Type B pancreatic cell (in vitro differentiated cells): ENCODE measurements at places on chromosomes 6 and 20. TPM values are rescaled to one million over a fixed set of nuclear protein-coding genes. Genes with fewer than 3 reads are reported as not detected.

GRCh38 chr6:16056263-16056870, 72.5 kb upstream of the MYLIP start:
- no peak overlapping the region for H3K4me3 ChIP-seq
- no peaks in the 10 kb centered on the region for H3K36me3 ChIP-seq
- H3K27ac ChIP-seq: no peak overlapping the region
- no peaks in the 10 kb centered on the region for H3K27me3 ChIP-seq
- no peak for DNase-seq

DNA sequence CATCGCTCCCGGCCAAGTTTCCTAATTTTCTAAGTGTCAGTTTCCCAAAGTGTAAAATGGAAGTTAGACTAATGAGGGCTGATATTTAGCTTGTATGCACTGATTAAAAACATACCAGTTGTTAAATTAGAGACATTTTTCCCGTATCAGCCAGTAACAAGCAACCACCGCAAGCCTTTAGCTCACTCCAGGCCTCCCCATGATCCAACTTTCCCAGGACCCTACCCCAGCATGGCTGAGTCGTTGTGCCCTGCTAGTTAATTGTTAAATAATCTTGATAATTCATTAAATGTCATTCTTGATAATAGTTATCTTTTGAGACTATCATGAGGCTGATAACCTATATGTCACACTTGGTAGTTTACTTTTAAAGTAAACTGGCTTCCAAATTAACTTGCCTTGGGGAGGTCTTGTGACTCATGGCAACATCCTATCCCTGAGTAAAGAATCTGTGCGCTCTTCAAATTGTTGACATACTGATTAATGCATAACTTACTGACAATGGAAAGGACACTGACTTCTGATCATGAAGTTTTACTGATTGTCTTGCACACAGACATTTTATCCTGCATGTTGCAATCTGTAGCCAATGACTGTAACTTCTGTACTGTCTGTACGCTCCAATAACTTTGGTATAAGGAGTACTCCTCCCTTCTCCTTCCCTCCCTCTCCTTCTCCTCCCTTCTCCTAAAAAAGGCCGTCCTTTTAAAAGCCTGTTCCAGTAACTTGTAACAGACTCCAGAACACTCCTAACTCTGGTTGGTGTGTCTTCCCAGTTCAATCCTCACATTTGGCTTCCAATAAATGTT, 6.3 kb upstream of the GTF3C6 start:
- H3K27me3 ChIP-seq: no peaks in the 10 kb centered on the region
- peaks cover 16% of the 10 kb centered on the region for H3K4me1 ChIP-seq

GRCh38 chr20:61743606-61744005, 322.1 kb downstream of the TAF4 start:
- H3K4me3 ChIP-seq: no peak overlapping the region
- no peak for DNase-seq
- H3K36me3 ChIP-seq: no peaks in the 10 kb centered on the region

Gene ACTL10
- 1.7 and 2.6 TPM in 2 replicates for total RNA-seq

DNA sequence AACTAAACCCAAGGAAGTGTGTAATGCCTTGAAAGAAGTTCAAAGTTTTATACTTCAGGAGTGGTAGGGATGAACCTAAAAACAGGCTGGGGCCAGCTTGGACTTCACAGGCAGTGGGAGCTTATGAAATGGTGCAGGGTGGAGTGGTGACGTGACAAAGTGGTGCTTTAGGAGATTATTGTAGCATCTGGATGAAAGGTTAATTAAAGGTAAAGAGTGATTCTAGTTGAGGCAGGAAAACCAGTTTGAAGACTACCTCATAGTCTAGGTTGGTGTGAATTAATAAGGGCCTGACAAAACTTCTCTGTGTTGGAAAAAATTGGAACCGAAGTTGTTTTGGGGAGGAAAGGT, 30.5 kb upstream of the GMDS start:
- peaks cover 21% of the 10 kb centered on the region for H3K4me1 ChIP-seq
- H3K27me3 ChIP-seq: no peaks in the 10 kb centered on the region
- H3K4me3 ChIP-seq: no peak overlapping the region
- H3K27ac ChIP-seq: peak overlapping the region; percentile 25

- peaks cover 85% of the 10 kb centered on the region for H3K27me3 ChIP-seq
- H3K36me3 ChIP-seq: no peaks in the 10 kb centered on the region
- H3K27ac ChIP-seq: no peak overlapping the region
- peak overlapping the region; percentile 73 for H3K4me3 ChIP-seq
- no peaks in the 10 kb centered on the region for H3K4me1 ChIP-seq
Observed at GRCh38 chr6:29887330-29887818, 55.0 kb upstream of the HLA-A start.

- H3K4me1 ChIP-seq: peaks cover 46% of the 10 kb centered on the region
- no peaks in the 10 kb centered on the region for H3K27me3 ChIP-seq
- DNase-seq: no peak
- H3K36me3 ChIP-seq: peaks cover 4% of the 10 kb centered on the region
- no peak overlapping the region for H3K4me3 ChIP-seq
Observed at GRCh38 chr6:2632368-2632767, 118.4 kb downstream of the MYLK4 start.

GRCh38 chr6:33898771-33899170, 95.0 kb upstream of the MLN start:
- H3K36me3 ChIP-seq: no peaks in the 10 kb centered on the region
- DNase-seq: no peak
- peaks cover 19% of the 10 kb centered on the region for H3K27me3 ChIP-seq
- H3K4me1 ChIP-seq: peaks cover 28% of the 10 kb centered on the region

GRCh38 chr6:20805021-20805420, 270.8 kb downstream of the CDKAL1 start:
- H3K4me3 ChIP-seq: no peak overlapping the region
- H3K36me3 ChIP-seq: peaks cover 21% of the 10 kb centered on the region
- no peaks in the 10 kb centered on the region for H3K27me3 ChIP-seq
- no peak overlapping the region for H3K27ac ChIP-seq

DNA sequence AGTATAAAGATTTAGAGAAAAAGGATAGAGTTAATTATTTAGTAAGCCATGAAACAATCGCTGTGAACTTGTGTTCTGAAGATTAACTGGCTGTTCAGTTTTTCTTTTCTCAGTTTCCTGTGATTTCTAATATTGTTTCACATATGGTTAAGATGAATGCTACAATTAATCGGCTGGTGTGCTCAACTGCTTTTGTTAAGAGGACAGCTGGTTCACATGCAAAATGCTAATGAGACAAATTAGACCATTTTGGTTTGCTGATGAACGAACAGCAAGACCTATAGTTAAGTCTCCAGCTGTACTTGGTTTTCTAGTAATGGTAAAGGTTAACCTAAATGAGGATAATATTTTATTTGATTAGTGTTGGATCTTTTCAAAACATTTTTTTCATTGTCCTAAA, 10.8 kb upstream of the NHSL1 start:
- H3K4me3 ChIP-seq: no peak overlapping the region
- peaks cover 24% of the 10 kb centered on the region for H3K4me1 ChIP-seq
- no peaks in the 10 kb centered on the region for H3K27me3 ChIP-seq

Gene ENPP4
- 4.9 and 7.4 TPM in 2 replicates for total RNA-seq

GRCh38 chr20:1312904-1313235, 16.1 kb downstream of the SDCBP2 start:
- no peak overlapping the region for H3K27ac ChIP-seq
- no peaks in the 10 kb centered on the region for H3K36me3 ChIP-seq
- H3K27me3 ChIP-seq: peaks cover 11% of the 10 kb centered on the region
- H3K4me3 ChIP-seq: no peak overlapping the region
- no peak for DNase-seq

Gene CGA
- total RNA-seq: 0.43 and 30.3 TPM in 2 replicates

- H3K4me1 ChIP-seq: no peaks in the 10 kb centered on the region
- peaks cover 18% of the 10 kb centered on the region for H3K27me3 ChIP-seq
- H3K4me3 ChIP-seq: no peak overlapping the region
- H3K36me3 ChIP-seq: no peaks in the 10 kb centered on the region
- DNase-seq: no peak
Observed at GRCh38 chr6:951399-952181, 258.7 kb upstream of the EXOC2 start.

GRCh38 chr6:127538750-127539264, 19.7 kb upstream of the MTCL3 start:
- no peaks in the 10 kb centered on the region for H3K4me1 ChIP-seq
- peaks cover 16% of the 10 kb centered on the region for H3K27me3 ChIP-seq
- no peaks in the 10 kb centered on the region for H3K36me3 ChIP-seq
- no peak overlapping the region for H3K27ac ChIP-seq
- no peak overlapping the region for H3K4me3 ChIP-seq
- DNase-seq: no peak

Gene PRL
- 0.48 TPM in 1 of 2 replicates, not detected in the other for total RNA-seq

Gene EPHA7
- 22.7 and 48.9 TPM in 2 replicates for total RNA-seq

Gene COL21A1
- total RNA-seq: 12.2 and 12.8 TPM in 2 replicates

GRCh38 chr20:58246346-58246745, 17.9 kb upstream of the ANKRD60 start:
- no peak for DNase-seq
- no peak overlapping the region for H3K27ac ChIP-seq
- H3K4me1 ChIP-seq: no peaks in the 10 kb centered on the region

Gene TOX2
- total RNA-seq: 1.5 and 4.7 TPM in 2 replicates

DNA sequence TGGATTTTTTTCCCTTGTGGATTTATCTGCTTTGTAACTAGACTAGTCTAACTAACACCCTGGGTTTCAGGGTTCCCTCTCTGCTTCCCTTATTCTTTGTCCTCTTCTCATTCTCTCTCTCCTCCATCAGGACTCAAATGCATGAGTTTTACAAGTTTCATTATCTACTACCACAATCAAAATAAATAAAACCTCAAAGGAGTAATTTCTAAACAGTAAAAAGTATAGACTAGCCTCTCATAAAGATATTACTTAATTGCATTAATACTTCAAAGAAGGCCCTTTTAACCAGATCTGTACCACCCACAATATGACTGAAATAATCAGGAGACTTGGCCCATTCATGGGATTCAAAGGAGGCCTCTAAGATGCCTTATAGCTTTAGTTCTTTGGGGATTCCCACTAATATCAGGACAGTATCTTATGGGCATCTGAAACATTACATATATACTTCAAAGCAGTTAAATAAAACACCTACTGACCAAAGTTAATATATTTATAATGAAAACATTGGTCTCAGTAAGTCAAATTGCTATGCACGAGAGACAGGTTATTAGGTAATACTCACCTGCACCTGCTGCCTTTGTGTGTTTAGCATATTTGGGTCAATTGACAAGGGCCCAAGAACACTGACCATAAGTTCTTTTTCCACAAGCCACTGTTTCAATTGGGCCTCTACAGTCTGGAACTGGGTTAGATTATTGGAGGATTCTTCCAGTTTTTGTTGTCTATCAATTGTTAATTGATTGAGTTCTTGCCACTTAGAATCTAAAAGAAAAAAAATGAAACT, 85.7 kb downstream of the DST start:
- H3K27ac ChIP-seq: no peak overlapping the region
- peaks cover 19% of the 10 kb centered on the region for H3K36me3 ChIP-seq
- DNase-seq: no peak
- peaks cover 10% of the 10 kb centered on the region for H3K4me1 ChIP-seq
- no peak overlapping the region for H3K4me3 ChIP-seq
- no peaks in the 10 kb centered on the region for H3K27me3 ChIP-seq

DNA sequence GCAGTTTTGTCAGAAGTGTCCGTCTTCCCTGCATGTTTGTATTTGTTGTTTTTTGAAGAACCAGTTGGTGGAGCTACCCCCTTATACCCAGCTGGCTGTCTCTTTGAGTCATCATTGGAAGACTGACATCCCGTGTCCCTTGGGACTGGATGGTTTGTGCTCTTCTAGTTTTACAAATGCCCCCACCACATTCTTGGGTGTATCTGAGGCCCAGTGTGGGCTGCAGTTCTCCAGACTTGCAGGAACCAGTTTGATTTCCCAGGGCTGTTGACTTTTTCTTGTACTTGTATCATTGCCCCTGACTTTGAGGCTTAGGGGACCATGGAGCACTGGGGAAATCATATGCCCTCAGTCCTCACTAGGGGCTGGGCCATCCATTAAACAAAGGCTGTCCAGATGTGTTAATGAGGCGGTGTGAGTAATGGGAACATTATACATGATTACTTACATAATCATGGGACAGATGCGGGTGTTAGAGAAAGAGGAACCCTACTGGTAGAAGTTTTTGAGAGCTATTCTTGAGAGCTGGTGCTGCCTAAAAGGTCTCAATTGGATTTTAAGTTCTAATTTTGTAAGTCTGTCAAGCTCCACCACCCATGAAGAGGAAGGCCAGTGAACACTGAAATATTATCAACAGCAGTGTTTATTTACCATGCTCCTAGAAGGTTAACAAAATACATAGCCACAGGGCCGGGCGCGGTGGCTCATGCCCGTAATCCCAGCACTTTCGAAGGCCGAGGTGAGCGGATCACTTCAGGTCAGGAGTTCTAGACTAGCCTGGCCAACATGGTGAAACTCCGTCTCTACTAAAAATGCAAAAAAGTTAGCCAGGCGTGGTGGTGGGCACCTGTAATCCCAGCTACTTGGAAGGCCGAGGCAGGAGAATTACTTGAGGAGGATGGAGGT, 8.5 kb downstream of the JARID2 start:
- no peaks in the 10 kb centered on the region for H3K27me3 ChIP-seq
- peaks cover 81% of the 10 kb centered on the region for H3K4me1 ChIP-seq
- DNase-seq: no peak

DNA sequence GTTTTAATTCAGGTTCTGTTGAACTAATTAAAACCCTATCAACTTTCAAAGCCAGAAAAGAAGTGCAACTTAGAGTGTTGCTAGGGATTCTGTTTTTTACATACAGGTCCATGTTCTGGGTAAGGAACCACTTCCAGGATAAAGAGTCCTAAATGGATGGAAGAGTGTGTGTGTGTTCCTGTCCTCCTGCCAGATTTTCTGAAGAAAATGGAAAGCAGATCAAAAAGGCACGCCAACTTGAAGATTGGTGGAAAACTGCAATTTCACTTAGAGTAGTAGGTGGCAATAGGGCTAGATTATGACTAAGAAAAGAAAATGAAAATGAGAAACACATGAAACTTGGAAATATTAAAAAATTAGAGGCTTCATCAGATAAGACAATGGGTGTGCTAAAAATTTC, 85.3 kb downstream of the COL21A1 start:
- no peak for DNase-seq
- H3K27ac ChIP-seq: no peak overlapping the region
- no peak overlapping the region for H3K4me3 ChIP-seq
- H3K27me3 ChIP-seq: no peaks in the 10 kb centered on the region
- H3K4me1 ChIP-seq: peaks cover 5% of the 10 kb centered on the region

GRCh38 chr6:133972388-133972787, 19.4 kb downstream of the TBPL1 start:
- H3K27me3 ChIP-seq: no peaks in the 10 kb centered on the region
- no peak overlapping the region for H3K4me3 ChIP-seq
- peaks cover 3% of the 10 kb centered on the region for H3K36me3 ChIP-seq
- peaks cover 7% of the 10 kb centered on the region for H3K4me1 ChIP-seq
